ENCODE measurements at places on chromosomes 6 and 20. TPM values are rescaled to one million over a fixed set of nuclear protein-coding genes. Genes with fewer than 3 reads are reported as not detected.

TRIM10 gene
- not detected for total RNA-seq

PDYN gene
- total RNA-seq = not detected

CALHM5 gene
- 0.06 TPM for total RNA-seq

ANKRD66 gene
- not detected for total RNA-seq

SERAC1 gene
- total RNA-seq = 2.4 TPM
